ENCODE measurements at places on chromosomes 1 and 21.

DNA sequence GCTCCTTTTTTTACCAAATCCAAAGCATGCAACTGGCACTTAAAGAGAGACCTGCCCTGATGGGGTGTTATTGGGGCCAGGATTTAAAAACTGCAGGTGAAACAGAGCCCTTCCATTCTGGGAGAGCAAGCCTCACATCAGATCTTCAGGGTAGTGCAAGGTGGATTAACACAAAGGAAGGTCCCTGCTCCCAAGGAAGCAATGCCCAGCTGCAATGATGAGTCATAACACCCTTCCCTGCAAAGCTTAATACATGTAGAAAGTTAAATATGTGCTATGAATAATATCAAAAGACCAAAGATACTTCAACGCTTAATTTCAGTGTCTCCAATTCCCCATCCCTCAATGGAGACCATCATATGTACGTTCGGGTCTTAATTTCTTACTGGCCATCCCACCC is 508.0 kb downstream of the OMA1 start:
- no peak overlapping the region for H3K27ac ChIP-seq
- no peaks in the 10 kb centered on the region for H3K27me3 ChIP-seq
- no peak overlapping the region for H3K4me3 ChIP-seq
- no peak for DNase-seq
- H3K36me3 ChIP-seq = no peaks in the 10 kb centered on the region
- peaks cover 4% of the 10 kb centered on the region for H3K4me1 ChIP-seq

GRCh38 chr21:25987531-25987930 is 183.0 kb downstream of the APP start:
- no peaks in the 10 kb centered on the region for H3K27me3 ChIP-seq
- no peak for DNase-seq
- H3K36me3 ChIP-seq = no peaks in the 10 kb centered on the region
- no peaks in the 10 kb centered on the region for H3K4me1 ChIP-seq
- H3K27ac ChIP-seq = no peak overlapping the region

DNA sequence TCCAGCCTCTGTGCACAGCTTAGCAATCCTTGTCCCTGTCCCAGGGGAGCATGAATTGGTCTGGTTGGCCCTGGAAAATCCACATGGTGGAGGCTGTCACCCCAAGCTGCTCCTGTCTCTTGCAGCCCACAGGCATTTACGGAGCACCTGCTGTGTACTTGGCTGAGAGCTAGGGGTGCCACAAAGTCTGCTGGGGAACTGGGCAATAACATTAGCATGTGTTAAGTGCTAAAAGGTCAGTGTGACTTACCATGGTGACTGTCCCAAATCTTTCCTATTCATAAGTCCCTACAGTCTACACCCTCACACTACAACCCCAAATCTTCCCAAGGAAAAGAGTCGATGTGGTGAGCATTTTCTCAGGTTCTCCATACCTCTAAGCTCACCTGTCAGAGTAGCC is 53.6 kb upstream of the ARTN start:
- no peak for DNase-seq
- H3K4me1 ChIP-seq = no peaks in the 10 kb centered on the region
- no peaks in the 10 kb centered on the region for H3K27me3 ChIP-seq
- H3K27ac ChIP-seq = no peak overlapping the region
- no peaks in the 10 kb centered on the region for H3K36me3 ChIP-seq

GRCh38 chr1:74857676-74858075 is 124.7 kb downstream of the TYW3 start:
- no peak overlapping the region for H3K27ac ChIP-seq
- no peak for DNase-seq
- H3K36me3 ChIP-seq = no peaks in the 10 kb centered on the region

DNA sequence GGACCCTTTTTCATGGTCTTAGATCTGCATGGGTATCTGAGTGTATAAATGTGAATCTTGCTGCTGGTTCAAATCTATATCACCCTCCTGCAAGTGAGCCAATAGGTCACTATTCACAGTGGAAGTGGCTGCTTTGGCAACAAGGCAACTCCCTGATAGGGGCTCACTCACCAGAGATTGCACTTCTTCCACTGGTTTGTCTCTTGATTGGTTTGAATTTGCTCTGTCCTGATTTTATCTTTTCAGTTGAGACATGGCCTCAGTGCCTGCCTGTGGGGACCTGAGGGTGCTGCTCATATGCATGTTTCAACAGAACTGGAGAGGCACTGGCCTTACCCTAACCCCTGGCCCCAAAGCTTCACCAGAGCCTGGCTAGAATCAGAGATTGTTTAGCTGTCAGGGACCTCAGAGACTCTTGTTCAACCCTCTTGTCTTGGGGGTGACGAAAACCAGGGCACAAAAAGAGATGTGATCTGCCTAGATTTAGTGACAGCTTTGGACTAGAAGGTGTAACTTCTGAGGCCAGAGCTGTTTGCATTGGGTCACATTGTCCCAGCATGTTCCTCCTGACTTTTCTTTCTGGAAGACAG is 16.9 kb downstream of the AVPR1B start:
- H3K36me3 ChIP-seq = no peaks in the 10 kb centered on the region
- no peaks in the 10 kb centered on the region for H3K4me1 ChIP-seq
- no peak for DNase-seq
- H3K27me3 ChIP-seq = no peaks in the 10 kb centered on the region
- H3K27ac ChIP-seq = no peak overlapping the region
- H3K4me3 ChIP-seq = no peak overlapping the region

DNA sequence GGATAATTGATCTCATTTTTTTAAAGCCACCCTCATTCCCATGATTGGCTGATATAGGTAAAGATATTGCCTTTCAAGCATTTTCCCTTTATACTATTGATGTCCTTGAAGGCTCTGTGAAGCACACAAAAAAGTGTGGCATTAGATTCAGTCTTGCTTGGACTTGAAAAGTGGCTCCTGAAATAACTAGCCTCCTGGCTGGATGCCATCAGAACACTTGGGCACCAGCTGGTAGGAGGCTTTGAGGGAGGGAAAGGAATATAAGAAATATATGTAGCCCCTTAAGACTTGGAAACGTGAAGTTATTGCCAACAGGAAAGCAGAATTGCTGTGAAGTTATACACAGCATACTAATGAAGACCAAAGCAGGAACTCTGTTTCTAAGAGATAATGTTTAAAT is 14.1 kb downstream of the MTR start:
- no peaks in the 10 kb centered on the region for H3K36me3 ChIP-seq
- no peaks in the 10 kb centered on the region for H3K4me1 ChIP-seq
- no peak for DNase-seq
- H3K4me3 ChIP-seq = no peak overlapping the region
- no peak overlapping the region for H3K27ac ChIP-seq
- H3K27me3 ChIP-seq = no peaks in the 10 kb centered on the region

All from Caco-2 (cell line).